ENCODE measurements at places on chromosomes 7 and 10.

- no peak for DNase-seq
Measured at GRCh38 chr10:52900593-52900992, 128.0 kb upstream of the MBL2 start.

GRCh38 chr7:101094791-101095375 lies 9.6 kb downstream of the TRIM56 start:
- no peak for DNase-seq

- no peak for DNase-seq
Measured at GRCh38 chr10:58773341-58773740, 260.7 kb downstream of the BICC1 start.

DNA sequence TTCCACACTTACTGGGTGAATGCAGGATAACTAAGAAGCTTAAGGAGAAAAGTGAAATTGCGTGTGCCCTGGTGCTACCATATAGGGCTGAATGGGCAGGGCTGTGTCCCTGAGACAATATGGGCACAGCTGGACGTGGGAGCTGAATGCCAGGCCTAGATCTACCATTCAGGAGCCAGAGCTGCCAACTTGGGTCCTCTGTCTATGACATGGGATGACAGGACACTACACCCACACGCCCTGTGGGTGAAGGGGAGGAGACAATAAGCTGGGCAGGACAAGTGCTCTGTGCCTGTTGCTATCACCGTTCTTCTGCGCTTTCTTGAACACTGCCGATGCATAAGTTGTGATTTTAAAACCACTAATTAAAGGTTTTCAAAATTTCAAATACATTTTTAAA lies 293.9 kb downstream of the TNS3 start:
- DNase-seq, result no peak

GRCh38 chr7:151742713-151743480 lies 134.0 kb downstream of the PRKAG2 start:
- no peak for DNase-seq

- DNase-seq, result no peak
Measured at GRCh38 chr10:1425879-1426278, 311.4 kb downstream of the ADARB2 start.

- no peak for DNase-seq
Measured at GRCh38 chr7:92598310-92598981, 8.3 kb upstream of the FAM133B start.

DNA sequence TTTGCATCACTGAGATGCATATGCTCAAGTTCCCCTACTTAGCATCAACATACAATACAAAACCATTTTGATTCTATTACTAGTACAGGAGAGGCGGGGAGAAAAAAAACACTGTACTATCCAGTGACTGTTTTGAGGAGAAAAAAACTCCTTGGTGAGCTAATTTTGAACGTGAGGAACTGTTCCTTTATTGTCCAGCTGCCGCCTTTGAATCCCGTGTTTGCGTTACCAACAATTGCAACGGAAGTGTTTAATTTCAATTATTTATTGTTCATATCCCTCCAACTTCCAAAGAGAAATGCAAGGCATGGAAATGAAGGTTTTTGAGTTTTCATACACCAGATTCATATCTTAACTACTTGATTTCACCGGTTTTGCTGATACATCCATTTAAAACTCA lies 66.4 kb upstream of the ARHGAP21 start:
- no peak for DNase-seq

- DNase-seq, result no peak
Measured at GRCh38 chr10:67100951-67101350, 175.1 kb downstream of the LRRTM3 start.

- DNase-seq, result no peak
Measured at GRCh38 chr10:103843045-103843444, 12.3 kb downstream of the SH3PXD2A start.

GRCh38 chr10:72375585-72375984 lies 20.9 kb upstream of the DNAJB12 start:
- DNase-seq, result no peak

DNA sequence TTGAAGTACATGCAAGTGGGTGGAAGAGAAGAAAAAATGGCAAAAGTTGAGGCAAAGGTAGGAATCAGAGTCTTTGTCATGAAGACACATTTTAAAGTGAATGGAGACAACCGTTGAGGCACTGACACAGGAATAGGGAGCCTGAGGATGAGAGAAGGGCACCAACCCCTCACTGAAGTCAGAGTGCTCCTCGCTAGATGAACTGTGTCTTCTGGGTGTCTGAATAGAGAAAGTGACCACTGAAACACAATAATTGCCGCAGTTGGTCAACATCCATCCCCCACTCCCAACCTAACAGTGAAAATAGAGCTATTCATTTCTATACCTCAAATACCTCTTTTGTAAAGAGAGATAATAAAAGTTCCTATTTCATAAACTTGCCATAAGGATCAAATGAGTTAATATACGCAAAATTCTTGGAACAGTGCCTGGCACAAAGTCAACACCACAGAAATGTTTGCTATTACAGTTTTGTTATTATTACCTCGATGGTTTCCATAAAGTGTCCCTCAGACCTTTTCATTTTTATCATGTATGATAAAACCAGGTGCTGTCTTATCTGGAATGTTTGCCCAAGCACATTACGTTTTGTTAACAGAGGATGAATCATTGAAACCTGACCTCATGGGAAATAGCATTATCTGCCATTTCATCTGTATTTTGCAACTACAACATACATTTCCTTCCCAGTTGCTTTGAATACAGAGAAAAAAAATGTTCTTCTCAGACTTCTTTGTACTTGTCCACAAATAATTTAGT lies 61.8 kb upstream of the SP4 start:
- DNase-seq, result no peak

DNA sequence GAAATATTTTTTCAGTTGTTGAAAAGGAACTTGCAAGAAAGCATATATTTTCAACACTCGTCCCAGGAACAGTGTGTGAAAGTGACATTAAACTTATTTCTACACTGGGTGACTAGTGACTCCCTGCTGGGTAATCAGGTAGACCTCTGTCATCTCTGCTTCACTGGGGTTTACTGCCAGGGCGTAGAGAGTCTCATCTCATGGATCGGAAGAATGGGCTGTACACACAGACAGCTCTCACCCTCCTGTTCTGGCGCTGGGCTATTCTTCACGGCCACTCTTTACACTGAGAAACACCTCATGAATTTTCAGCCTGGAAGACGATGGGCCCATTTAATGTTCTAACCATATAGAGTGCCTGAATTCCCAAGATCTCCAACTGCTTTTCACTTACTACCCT lies 36.4 kb downstream of the NRP1 start:
- no peak for DNase-seq

Data from stimulated activated CD8-positive, alpha-beta memory T cell treated with anti-CD3 and anti-CD28 coated beads, Interleukin-4, amount 100 ng/mL, for 1 hour (primary cell).